ENCODE measurements at places on chromosomes 2 and 18. TPM values are rescaled to one million over a fixed set of nuclear protein-coding genes. Genes with fewer than 3 reads are reported as not detected.

The SPRED2 gene
- total RNA-seq, result 32.7 TPM

The LRATD1 gene
- 2.3 TPM for total RNA-seq

- no peaks in the 10 kb centered on the region for H3K27me3 ChIP-seq
- H3K36me3 ChIP-seq, result no peaks in the 10 kb centered on the region
- no peaks in the 10 kb centered on the region for H3K4me1 ChIP-seq
- DNase-seq, result no peak
Observed at GRCh38 chr2:220143336-220143735, 515.9 kb downstream of the SLC4A3 start.

DNA sequence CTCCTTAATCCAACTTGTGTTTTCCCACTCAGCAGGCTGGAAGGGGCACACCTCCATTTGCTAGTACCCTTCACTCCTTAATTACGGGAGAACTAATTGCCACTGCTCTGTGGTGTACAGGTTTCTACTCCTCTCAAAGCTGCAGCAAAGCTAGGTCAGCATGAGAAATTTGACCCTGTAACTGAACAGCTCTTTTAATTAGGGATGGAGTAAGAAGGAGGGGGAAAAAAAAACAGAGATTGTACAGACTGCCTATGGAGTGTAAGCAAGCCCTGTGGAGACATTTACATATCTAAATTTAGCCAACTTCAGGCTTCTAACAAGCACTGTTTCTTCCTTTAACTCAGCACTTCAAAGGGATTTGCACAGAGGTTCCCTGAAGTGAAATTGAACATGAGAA lies 629.7 kb upstream of the SETBP1 start:
- peak overlapping the region; percentile 15 for H3K4me3 ChIP-seq
- no peaks in the 10 kb centered on the region for H3K27me3 ChIP-seq
- H3K36me3 ChIP-seq, result peaks cover 4% of the 10 kb centered on the region
- no peak for DNase-seq
- H3K27ac ChIP-seq, result no peak overlapping the region

The EML6 gene
- total RNA-seq, result 2.5 TPM

DNA sequence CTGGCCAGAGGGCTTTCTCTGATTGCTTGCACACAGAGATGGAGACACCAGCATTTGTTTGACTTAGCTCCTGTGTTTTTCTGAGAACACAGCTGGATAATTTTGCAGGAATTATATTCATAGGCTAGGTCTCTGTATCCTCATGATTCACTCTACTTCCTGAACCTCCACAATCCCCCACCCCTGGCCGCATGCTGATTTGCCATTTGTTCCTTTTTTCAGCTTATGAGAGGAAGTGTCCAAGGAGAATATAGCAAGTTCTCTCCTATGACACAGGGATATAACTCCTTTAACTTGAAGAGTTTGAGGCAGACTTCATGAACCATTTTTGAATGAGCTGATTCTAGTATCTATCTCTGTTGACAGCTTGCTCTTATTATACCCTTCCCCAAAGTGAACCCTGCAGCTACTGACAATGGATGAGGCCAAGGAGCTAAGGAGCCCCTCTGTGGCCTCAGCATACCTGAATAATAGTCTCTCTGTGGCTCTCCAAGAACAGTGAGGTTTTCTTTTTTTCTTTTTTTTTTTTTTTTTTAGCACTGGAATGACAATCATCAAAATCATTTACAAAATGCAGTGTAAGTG lies 15.4 kb downstream of the CAVIN2 start:
- no peak overlapping the region for H3K27ac ChIP-seq
- H3K4me3 ChIP-seq, result no peak overlapping the region
- peaks cover 27% of the 10 kb centered on the region for H3K4me1 ChIP-seq
- no peak for DNase-seq
- H3K36me3 ChIP-seq, result no peaks in the 10 kb centered on the region

The ACTG2 gene
- 2.7 TPM for total RNA-seq

DNA sequence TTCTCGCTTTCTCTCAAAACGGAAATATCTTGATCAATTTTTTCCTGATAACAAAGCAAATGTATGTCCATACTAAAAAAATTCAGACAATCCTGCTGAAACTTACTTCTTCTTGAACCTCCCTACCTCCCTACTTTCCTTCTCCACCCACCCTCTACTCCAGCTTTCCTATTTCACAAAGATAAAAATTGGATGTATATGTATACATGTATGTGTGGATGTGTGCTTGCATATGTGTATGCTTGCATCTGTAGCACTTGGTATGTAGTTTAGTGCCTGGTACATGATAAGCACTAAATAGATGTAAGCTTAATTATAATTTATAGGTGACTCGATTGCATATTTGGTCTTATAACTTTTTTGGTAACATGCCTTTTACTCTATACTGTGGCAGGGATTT lies 167.5 kb upstream of the ITGA4 start:
- DNase-seq, result no peak
- H3K4me3 ChIP-seq, result no peak overlapping the region
- no peaks in the 10 kb centered on the region for H3K27me3 ChIP-seq
- H3K36me3 ChIP-seq, result no peaks in the 10 kb centered on the region
